ENCODE measurements at places on chromosomes 2 and 18.

GRCh38 chr2:212987492-212987891, 163.9 kb downstream of the IKZF2 start:
- no peak for DNase-seq

DNA sequence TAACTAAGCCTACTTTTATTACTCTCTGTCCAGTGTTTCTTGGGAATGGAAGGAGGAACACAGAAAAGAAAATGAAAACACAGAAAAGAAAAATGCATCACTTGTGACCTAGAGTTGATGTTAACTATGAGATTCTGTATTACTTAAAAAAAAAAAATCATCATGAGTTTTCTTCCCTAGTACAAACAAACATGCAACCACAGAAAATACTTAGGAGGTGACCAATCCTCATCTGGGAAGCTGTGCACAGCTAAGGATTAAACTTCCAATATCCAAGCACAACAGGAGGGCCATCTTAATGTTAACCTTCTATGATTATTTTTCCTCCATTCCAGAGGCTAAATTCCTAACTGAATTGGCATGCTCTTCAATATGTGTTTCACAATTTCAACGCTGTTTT, 1140.4 kb downstream of the LRP1B start:
- no peak for DNase-seq

GRCh38 chr2:150528861-150529801, 41.7 kb upstream of the RND3 start:
- no peak for DNase-seq

DNA sequence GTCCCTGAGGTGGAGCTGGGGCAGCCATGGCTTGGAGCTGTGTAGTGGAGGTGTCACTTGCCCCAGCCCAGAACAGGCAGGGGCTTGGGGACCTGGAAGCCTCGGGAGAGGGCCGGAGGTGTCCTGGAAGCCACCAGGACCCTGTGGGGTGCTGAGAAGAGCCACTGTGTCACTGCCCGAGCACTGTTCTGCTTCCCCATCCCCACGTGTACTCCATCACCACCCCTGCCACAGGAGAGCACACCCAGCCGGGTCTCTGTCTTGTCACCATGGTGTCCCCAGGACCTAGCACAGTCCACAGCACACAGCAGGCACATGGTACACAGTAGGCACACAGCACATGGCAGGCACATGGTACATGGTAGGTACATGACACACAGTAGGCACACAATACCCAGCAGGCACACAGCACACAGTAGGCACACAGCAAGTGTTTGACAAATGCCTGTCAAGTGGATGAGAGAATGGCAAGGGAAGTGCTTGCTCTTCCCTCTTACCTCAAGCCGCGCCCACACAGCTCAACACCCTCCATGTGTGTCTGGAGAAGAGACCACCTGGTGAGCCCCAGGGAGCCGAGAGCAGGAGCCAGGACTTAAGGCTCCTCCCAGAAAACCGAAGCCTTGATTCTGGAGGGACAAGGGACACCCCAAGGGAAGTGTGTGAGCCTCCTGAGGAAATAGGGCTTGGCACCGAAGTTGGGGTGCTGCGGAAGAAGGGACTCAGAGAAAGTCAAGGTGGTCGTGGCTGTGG, 13.3 kb downstream of the MBP start:
- DNase-seq = no peak

GRCh38 chr2:44649381-44649780, 287.6 kb downstream of the CAMKMT start:
- no peak for DNase-seq

Measured in stimulated activated CD8-positive, alpha-beta memory T cell treated with anti-CD3 and anti-CD28 coated beads, Interleukin-7, amount 100 ng/mL, for 24 hours (primary cell).